Stimulated activated CD4-positive, alpha-beta T cell treated with anti-CD3 and anti-CD28 coated beads, Interleukin-1b, Interleukin-23, amount 100 ng/mL, for 1 hour (primary cell): ENCODE measurements at places on chromosomes 11 and 22.
A peak's percentile ranks its signal among the peaks of the same experiment; 100 is the strongest.

- no peak for DNase-seq
These were observed 57.9 kb downstream of the UVRAG start for GRCh38 chr11:75872887-75873416.

DNA sequence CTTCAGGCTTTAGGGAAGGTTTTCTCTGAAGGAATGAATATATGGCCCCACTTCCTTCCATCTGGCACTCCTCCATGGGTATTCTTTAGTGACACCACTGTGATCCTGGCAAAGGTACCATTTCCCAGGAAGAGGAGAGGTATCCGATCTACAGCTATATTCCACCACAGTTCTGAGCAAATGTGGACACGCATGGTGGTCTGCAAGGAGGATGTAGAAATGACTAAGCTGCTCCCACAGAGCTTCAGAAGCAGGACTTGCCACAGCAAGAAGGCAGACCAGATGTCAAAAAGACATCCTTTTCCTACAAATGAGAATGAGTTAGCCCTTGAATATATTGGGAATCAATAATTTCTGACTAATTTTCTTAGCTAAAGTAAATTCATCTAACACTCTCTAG, 45.5 kb downstream of the ARFGAP2 start:
- DNase-seq = no peak

- DNase-seq = no peak
These were observed 1408.4 kb upstream of the TENM4 start for GRCh38 chr11:80849253-80849652.

- DNase-seq = no peak
These were observed 41.7 kb downstream of the THAP12 start for GRCh38 chr11:76339221-76339620.

GRCh38 chr22:44393066-44393465, 80.3 kb upstream of the SHISAL1 start:
- no peak for DNase-seq

- no peak for DNase-seq
These were observed 56.3 kb upstream of the TCF20 start for GRCh38 chr22:42326801-42327200.

GRCh38 chr22:32177221-32177765, 18.2 kb upstream of the C22orf42 start:
- no peak for DNase-seq

DNA sequence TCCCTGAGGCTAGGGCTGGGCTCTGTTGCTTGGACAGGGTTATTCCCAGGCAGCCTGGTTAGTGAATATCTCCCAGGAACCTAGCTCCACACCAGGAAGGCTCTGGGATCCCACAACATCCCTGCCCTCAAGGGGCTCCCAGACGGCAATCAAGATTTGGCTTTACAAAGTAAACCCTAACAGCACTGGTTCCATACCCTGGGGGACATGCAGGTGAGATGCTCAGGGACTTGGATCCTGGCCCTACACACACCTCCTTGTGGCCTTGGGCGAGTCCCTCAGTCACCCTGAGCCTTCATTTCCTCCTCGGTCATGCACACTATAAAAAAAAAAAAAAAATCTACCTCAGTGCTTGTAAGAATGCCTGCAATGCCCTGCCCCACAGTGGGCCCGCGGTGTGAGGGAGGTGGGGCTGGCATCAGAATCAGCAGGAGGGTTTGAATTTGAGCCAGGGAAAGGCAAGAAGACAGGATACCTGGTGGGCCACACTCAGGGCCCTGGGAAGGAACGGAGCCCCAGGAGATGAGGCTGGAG, 86.3 kb downstream of the MORC2 start:
- DNase-seq = no peak

DNA sequence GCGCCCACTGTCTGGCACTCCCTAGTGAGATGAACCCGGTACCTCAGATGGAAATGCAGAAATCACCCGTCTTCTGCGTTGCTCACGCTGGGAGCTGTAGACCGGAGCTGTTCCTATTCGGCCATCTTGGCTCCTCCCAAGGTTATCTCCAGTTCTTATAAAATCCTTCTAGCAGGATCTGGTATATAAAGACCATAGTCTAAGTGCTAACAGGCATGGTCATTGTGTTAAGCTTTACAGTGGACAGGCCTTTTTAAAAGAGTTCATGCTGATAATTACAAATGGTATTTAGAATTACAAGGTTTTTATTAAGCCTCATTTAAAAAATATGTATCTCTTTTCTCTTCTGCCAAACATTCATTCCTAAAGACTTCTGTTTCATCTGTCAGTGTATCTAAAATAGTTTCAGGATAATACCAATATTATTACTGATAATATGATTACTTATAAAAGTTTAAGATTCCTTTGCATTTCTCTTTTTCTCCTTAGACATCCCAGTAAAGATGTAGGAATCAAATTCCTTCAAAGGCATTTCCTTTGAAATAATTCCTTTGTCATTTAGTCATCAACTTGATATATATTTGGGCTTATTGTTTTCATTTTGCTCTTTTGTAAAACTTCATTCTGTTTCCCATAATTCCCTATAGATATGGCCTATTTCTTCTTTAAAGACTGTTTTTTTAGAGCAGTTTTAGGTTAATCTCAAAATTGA, 20.7 kb downstream of the DDX10 start:
- no peak for DNase-seq

GRCh38 chr11:130609121-130610035, 160.9 kb downstream of the ADAMTS15 start:
- no peak for DNase-seq

GRCh38 chr22:49629586-49630447, 197.9 kb downstream of the BRD1 start:
- DNase-seq = no peak

- DNase-seq = no peak
These were observed 12.4 kb upstream of the DSCAML1 start for GRCh38 chr11:117809236-117810055.

DNA sequence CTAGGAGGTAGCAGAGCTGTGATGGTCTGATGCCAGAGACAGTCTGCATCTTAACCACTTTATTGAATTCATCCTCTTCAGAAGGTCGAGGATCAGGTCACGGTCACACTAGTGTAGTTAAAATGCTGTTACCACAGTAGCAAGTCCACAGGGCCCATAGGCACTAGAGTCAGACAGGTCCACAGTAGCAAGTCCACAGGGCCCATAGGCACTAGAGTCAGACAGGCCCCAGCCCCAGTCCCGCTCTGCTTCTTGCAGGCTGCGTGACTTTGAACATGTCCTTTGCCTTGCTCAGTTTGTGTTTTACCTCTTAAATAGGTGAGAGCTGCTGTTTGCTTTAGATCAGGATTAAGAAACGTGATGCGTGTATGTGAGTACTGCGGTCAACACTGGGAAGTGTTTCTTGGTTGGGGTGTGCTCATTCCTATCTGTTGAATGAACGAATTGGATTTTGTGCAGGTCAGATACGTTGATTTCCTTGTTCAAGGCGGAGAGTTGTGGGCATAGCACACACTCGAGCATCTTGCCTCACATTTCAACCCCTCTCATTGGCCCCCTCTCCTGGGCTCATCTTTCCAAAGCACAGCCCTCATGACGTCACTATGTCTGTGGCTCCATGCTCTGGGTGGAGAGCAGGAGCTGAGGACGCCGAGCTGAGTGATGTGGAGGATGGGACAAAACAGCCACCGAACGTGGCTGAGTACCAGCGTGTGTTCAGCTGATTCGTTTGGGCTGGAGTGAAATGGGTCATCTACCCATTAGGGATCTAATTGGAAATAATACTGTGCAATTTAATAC, 191.7 kb downstream of the TBC1D22A start:
- no peak for DNase-seq

GRCh38 chr11:123261345-123262106, 66.5 kb upstream of the CLMP start:
- DNase-seq = peak; percentile 30

DNA sequence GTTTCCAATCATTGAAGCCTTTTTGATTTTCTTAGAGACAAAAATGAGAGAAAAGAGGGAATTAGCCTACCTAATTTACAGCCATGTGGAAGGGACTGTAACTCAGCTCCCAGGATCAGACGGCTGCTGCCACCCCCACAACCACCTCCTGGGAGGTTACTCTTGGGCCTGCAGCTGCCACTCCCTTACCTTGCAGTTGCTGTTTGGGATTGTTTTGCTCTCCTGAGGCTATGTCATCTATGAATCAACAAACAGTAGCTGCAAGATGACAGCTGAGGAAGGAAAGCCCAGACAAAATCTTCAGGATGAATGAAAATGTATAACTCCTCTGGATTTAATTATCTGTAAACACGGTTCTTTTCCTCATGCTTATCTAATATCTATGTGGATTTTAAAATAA, 28.0 kb upstream of the ZC3H12C start:
- DNase-seq = no peak

- DNase-seq = no peak
These were observed 14.2 kb upstream of the CSRP3 start for GRCh38 chr11:19216021-19216420.

- DNase-seq = no peak
These were observed 106.2 kb downstream of the ETS1 start for GRCh38 chr11:128481135-128481534.

- DNase-seq = no peak
These were observed 2.7 kb upstream of the TMPRSS6 start for GRCh38 chr22:37112084-37112728.

- DNase-seq = no peak
These were observed 24.8 kb upstream of the SWAP70 start for GRCh38 chr11:9639099-9639498.

DNA sequence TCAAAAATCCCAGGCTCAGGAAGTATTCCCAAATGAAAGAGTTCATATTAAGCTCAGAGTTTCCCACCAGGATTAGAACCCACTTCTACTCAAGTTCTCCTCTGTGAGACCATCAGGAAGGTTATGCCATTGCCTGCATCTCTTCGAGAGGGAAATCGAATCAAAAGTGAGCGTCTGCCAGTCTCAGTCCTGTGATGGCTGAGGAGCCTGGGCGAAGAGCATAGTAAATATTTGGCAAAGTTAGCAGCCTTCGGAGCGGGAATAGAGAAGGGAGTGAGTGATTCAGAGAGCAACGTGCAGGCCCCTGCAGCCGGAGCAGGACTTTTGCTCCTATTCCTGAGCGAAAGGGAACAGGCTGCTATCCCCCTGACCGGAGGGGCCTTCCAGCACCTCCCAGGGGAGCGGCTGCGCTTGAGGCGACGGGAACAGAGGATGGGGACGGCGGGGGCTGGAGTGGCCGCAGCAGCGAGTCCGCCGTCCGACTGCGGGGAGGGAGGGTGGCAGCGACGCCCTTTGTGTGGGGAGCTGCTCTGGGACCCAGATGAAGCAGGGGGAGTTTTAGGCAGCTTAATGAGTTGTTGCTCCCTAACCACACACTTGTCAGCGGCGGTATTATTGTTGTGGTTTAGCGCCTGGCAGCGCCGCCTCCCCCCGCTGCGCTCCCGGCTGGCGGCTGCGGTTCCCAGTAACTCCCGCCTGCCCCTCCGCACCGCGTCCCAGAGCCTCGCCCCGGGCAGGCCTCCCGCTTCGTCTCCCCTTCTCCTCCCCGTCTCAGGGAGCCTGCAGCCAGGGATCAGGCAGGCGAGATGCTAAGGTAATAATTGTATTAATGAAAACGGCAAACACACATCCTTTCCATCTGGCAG, 21.7 kb upstream of the NRGN start:
- DNase-seq = no peak

DNA sequence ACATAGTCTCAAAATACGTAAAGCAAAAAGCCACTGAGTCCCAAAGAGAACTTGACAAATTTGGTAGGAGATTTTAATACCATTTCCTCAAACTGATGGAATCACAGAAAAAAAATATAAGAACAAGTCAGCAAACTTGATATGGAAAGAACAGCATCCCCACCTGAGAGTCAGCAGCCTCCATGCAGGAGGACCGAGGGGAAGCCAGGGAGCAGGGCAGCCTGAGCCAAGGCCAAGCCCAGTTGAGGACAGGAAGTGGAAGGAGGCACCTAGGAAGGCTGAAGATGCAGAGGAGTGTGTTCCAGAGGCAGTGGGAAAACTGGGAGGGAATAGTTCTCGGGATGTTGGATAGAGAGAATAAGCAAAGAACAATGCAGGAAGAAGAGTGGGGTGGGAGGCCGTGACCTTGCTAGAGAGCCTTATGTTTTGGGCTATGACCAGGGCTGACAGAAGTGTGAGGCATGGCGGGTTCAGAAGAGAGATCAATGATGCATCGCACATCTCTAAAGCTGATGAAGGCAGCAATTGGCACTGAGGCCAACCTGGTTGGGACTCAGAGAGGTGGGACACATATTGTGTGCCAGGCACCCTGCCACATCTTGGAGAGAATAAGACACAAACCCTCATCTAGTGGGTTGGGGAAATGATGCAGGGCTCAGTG, 15.4 kb downstream of the APOA4 start:
- DNase-seq = no peak

GRCh38 chr11:86218125-86219084, 26.1 kb upstream of the EED start:
- peak; percentile 29 for DNase-seq

DNA sequence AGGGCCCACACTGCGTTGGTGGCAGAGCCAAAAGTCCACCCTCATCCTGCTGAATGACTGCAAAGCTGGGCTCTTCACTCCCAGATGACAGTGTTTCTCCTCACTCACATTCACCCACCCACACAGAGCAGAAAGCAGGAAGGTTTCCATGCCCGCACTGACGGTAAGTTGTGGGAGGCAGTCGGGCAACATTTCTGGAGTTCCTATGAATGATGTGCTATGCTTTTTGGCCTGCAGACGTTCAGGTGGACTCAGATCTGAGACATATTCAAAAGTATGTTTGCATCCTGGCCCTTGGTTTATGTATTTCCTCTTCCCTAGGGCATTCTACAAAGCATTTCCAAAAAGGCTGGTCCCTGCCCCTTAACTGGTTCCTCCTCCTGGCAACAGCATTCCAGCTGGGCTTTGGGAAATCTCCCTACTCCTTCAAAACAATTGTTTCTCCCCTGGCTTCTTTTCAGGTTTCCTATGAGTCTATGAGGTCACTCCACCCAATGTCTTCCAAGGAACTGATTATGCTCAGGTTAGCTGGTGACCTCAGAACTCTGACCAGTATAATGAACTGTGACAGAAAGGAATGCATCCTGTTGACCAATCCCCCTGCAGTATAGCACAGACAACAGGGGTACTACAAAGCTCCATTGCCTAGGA, 36.4 kb downstream of the PACSIN2 start:
- no peak for DNase-seq

GRCh38 chr11:17463546-17464174, 13.0 kb downstream of the ABCC8 start:
- DNase-seq = no peak

DNA sequence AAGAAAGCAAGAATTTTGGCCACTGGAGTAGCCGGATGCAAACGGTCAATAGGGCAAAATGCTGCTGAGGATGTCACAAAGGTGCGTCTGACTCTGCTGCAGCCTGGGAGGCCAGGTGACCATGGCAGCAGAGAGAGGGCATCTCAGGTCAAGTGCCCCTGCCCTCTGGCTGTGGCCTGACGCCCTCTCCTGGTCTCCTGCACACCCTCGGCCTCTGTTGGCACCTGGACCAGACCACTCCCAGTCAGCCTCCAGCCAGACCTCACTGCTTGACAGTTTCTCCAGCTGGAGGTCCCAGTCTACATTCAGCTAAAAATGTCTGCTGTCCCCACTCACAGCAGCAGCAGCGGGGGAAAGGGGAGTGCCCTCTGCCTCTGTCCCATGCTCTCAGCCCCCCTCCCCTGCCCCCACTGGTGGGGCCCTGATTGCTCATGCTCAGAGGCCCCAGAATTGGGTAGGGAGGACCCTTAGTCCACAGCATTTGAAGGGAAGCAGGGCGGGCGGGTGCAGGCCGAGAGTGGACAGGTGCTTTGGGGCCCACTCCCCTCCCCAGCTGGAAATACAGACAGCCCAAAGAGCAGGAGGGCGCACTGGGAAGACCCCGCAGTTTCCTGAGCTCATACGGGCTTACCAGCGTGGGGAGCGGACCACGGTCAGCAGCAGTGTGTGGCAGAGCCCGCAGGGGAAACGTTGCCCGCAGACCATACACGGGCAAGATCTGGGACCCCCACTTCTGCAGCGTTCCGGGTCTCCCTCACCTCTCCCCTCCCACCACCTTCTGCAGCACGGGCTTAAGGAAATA, 1.6 kb upstream of the BRSK2 start:
- no peak for DNase-seq
